AG04449 (cell line): ENCODE measurements at places on chromosomes 12 and 14.

- no peak for DNase-seq
These were observed 325.1 kb downstream of the AEBP2 start for GRCh38 chr12:19764408-19764807.

- DNase-seq: no peak
These were observed 8.7 kb upstream of the WDR89 start for GRCh38 chr14:63650256-63650952.

GRCh38 chr12:124403273-124403672 is 108.4 kb downstream of the RFLNA start:
- no peak for DNase-seq

- DNase-seq: no peak
These were observed 124.4 kb downstream of the TPH2 start for GRCh38 chr12:72063073-72063472.
